ENCODE measurements at places on chromosomes 2 and 18.
A peak's percentile ranks its signal among the peaks of the same experiment; 100 is the strongest.

GRCh38 chr18:12391487-12392165 is 14.6 kb upstream of the AFG3L2 start:
- no peak for DNase-seq

DNA sequence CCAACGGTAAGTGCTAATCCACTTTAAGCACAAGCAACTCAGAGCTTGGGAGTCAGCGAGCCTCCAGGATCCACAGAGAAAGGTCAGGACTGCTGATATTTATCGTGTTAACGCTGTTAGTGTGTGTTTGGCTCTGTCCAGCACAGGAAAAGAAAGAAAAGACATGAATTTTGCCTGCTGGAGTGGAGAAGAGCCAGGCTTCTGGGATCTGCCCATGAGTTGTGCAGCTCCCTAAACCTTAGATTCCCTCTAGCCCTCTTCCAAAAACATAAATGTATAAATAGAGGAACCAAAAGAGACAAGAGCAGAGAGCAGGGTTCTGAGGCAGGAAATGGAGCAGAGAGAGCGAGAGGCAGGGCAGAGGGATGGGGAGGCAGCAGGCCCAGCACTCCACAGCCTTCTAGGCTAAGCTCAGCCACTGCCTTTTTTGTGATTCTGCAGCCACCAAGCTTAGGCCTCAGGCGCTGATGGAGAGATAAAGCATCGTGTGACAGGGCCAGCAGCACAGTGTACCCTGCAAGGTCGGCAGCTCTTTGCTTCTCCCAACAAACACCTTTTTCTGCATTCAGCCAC is 14.5 kb upstream of the MAT2A start:
- DNase-seq, result no peak

- DNase-seq, result no peak
These were observed 638 bp downstream of the RPS7 start for GRCh38 chr2:3575534-3576262.

GRCh38 chr2:172930871-172931255 is 144.8 kb upstream of the MAP3K20 start:
- DNase-seq, result no peak

DNA sequence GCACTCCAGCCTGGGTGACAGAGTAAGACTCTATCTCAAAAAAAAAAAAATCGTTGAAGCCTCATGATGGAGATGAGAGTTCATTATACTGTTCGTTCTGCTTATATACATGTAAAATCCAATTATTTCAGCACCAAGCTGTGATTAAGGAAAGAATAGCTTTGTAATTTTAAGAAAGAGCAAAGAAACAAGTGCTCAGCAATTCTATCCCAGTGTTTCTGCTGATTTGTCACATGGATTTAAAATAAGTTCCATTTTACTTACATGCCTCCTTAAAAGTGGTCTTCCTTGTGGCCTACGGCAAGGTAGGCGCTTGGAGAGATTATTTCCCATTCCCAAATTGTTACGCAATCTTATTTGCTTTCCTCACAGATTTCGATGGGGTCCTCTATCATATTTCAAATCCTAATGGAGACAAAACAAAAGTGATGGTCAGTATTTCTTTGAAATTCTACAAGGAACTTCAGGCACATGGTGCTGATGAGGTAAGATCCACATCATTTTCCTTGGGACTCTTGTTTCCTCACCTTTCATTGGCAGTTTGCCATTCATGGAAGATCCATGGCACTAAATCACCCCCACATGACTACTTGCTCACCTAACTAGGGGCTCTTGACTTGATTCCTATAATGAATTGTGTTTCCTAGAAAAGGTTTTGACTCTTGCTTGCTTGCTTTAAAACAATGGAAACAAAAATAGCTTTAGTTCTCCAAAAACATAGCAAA is 11.5 kb downstream of the ARPC2 start:
- no peak for DNase-seq

DNA sequence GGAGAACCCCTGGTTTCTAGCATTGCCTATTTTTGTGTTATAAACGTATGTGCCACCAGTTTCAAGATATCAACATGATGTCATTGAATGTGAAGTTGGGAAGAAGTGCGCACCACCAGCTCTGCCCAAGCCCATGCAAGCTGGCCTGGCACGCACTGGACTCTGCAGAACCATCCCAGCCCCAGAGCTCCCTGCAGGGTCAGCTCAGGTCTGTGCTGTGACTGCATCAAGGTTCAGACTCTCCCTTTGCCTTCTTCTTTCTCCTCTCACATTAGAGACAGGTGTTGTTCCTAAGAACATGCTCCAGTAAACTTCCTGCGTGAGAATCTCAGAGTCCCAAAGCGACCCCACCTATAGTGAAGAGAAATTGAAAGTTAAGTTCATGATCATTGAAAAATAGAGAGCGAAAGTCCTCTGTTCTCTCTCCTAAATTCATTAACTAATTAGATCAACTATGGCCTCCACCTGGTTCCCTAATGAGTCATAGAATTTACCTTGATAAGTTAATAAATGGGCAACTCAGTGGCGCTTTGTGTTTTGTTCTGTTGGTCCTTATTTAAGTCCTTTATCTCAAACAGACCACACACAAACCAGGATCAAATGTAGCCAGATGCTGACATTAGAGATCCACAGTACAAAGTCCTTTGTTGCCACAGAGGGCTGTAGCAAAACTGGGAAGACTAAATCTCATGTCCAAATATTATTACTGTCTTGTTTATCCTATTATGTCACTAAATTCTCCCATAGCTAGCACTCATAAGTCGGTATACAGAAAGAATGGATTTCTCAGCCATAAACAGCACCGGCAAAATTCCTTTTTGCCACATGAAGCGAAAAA is 432.3 kb downstream of the STK39 start:
- no peak for DNase-seq

DNA sequence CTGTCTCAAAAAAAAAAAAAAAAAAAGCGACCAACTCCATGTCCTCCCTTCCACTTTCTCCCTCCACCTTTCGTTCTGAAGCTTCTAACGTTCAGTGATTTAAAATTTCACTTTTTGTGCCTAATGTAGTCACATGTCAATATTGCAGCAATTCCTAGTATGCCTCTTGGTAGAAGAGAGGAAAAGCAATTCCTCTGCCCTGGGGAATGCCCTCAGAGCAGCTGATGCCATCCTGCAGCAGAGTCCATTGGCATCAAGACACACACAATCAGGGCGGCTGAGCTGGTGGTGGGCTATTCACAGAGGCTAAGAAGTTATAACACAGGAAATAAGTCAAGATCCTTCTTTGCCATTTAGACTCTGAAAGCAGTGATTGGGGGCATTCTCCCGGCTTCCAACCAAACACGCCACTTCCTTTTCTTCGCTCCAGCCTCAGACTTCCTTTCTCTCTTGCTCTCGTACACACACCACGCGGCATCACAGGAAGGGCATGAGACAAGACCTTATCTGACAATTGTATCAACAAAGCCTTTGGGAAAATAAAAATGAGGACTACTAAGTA is 71.9 kb downstream of the MOGAT1 start:
- no peak for DNase-seq

GRCh38 chr2:53268086-53268485 is 499.5 kb upstream of the CHAC2 start:
- DNase-seq, result no peak

GRCh38 chr2:202479610-202480009 is 103.5 kb downstream of the BMPR2 start:
- no peak for DNase-seq

DNA sequence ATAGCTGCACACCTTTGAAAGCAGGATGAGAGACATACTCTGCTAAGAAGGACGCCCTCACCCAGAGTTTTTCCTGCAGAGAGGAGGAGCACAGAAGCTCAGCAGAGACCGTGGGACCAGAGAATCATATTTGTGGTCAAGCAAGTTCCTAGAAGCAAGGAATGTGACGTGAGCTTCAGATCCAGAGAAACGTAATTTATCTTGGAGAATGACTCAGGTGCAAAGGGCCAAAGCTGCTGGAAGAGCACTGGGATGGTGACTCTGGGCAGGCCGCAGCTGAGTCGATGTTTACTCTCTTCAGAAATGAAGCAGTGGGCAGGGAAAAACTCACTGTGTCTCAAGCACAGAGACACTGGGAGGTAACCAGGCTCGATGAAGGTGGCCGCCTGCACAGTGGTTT is 50.1 kb upstream of the IGFBP2 start:
- no peak for DNase-seq

DNA sequence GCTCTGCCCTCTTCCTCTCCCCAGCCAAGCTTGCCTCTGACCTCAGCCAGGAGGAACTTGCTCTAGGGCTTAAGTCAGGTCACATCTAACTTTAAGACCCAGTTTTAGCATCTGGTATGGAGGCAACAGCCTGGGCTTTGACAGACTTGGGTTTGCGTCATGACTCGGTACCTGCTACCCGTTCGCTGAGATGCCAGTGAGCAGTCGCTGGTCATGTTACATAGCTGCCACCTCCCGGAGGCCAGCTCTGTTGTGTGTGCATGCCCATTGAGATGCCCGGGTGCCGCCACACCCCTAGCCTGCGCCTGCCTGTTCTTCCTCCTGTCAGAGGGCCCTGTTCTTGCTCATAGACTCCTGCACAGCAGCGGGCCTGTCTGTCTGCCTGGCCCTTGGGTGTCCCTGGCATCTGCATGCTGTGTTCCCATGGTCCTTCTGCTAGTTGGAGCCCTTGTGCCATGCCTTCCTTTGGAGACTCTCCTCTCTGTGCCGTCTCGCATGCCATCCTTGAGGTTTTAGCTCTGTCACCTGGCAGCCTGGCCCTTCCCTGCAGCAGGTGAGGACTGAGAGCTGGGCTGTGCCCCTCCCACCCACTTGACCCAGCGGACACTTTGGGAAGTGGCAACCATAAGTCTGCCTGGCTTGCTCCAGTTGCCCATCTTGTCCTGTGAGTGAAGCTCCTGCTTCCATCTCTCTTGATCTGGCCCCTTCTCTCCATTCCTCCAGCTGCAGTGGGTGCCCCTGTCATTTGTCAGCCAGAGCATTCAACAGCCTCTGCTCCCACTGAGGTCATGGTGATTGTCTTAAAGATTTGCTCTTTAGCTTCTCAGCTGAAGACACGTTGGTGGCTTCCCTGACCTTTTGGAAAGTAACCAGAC is 24.9 kb downstream of the ASAP2 start:
- DNase-seq, result no peak

DNA sequence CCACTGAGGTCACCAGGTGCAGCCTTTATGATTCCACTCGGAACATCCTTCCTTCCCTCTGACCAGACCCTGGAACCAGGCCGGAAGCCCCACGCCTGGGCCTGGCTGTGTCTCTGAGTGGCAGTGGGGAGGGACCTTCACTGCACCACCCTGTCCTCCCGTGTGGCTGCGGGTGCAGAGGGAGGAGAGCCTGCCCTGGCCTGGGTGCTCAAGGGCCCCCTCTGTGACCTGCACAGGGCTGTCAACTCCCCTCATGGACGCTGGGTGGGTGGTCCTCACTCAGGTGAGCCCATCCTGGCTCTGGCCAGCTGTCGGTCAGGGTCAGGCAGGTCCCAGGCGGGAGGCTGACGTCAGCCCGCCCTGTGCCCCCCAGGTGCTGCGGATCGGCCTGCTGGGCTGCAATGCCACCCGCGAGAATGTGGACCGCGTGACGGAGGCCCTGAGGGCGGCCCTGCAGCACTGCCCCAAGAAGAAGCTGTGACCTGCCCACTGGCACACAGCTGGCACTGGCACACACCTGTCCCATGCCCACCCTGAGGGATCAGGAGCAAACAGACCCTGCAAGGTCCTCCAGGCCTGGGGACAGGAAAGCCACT is 9.8 kb downstream of the AGXT start:
- DNase-seq, result no peak

GRCh38 chr18:33578518-33579348 is 714 bp downstream of the ASXL3 start:
- no peak for DNase-seq

- DNase-seq, result no peak
These were observed 304.0 kb downstream of the ZNF521 start for GRCh38 chr18:25047983-25048382.

DNA sequence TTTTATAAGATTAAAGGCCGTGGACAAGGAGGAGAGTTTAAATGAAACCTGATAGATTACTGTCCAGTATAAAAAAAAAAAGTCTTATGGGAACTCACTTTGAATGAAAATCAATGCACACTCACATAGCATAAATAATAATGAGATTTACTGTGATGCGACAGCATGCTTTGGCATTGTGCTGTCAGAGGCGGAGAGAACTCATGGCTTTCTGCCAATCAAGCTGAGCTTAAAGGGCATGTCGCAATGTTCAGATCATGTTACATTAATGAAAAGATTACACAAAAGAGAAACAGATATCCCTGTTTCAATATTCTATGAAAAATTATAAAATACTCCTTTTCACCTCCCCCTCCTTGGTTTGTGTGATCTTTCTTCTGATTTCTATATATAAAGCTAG is 310.8 kb downstream of the ERBB4 start:
- DNase-seq, result no peak

- no peak for DNase-seq
These were observed 26.8 kb downstream of the MSH2 start for GRCh38 chr2:47429795-47430194.

DNA sequence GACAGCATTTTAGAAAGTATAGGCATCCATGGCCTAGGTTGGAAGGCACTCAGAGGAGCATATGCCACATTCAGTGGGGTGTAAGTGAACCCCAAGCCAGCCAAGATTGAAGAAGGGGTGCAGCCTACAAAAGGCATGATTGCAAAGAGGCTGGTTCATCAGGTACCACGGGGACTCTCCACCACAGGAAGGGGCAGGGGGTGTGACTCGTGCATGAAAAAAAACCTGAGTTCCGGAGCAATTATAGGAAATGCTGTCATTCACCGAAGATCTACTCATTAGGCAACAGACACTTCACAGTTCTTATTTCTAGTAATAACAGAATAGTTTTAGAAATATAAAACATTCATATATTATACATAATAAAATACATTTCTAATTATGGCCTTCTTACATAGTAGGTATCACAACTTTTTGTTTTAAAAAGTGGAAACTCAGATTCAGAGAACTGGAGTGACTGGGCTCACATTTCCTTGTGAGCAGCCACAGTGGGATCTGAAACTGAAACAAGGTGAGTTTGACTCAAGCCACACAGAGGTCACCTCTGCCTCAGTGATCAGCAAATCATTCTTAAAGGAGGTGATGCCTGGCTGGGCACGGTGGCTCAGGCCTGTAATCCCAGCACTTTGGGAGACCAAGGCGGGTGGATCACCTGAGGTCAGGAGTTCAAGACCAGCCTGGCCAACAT is 188.4 kb upstream of the GYPC start:
- DNase-seq, result peak; percentile 46

GRCh38 chr2:161230959-161231358 is 70.7 kb downstream of the TANK start:
- no peak for DNase-seq

GRCh38 chr2:169511818-169512217 is 2.3 kb downstream of the KLHL41 start:
- no peak for DNase-seq

DNA sequence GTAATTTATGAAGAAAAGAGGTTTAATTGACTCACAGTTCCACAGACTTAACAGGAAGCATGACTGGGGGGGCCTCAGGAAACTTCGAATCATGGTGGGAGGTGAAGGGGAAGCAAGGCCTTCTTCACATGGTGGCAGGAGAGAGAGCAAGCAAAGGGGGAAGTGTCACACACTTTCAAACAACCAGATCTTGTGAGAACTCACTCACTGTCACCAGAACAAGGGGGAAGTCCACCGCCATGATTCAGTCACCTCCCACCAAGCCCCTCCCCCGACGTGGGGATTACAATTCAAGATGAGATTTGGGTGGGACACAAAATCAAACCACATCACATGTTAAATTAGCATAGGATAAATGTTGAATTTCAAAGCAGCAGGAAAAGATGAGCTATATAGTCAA is 56.2 kb downstream of the STRADB start:
- no peak for DNase-seq

- no peak for DNase-seq
These were observed 14.5 kb upstream of the IL1RN start for GRCh38 chr2:113112871-113113270.

Measured in GM18507 (cell line).